Calu3 (cell line): ENCODE measurements at places on chromosomes 2 and 18.

- no peak for DNase-seq
Observed at GRCh38 chr2:5392658-5393057, 299.5 kb upstream of the SOX11 start.

DNA sequence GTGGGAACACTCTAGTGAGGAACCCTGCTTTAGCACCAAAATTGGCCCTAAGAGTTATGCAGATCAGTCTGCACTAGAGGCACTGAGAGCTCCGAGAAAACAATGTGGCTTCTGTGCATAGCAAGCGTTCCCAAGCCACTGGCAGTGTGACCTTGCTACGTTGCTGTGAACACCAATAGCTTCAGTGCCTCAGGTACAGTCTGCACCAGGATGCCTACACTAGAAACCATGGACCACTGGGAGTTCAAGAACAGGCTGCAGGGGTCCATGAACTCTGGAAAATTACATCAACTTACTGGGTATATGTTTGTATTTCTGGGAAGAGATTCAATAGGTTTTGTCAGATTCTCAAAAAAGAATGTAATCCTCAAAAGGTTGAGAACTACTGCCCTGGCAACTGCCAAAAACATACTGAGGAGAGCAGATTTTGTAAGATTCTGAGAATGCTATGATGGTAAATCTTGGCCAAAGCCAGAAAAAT lies 18.3 kb upstream of the SP3 start:
- no peak for DNase-seq

DNA sequence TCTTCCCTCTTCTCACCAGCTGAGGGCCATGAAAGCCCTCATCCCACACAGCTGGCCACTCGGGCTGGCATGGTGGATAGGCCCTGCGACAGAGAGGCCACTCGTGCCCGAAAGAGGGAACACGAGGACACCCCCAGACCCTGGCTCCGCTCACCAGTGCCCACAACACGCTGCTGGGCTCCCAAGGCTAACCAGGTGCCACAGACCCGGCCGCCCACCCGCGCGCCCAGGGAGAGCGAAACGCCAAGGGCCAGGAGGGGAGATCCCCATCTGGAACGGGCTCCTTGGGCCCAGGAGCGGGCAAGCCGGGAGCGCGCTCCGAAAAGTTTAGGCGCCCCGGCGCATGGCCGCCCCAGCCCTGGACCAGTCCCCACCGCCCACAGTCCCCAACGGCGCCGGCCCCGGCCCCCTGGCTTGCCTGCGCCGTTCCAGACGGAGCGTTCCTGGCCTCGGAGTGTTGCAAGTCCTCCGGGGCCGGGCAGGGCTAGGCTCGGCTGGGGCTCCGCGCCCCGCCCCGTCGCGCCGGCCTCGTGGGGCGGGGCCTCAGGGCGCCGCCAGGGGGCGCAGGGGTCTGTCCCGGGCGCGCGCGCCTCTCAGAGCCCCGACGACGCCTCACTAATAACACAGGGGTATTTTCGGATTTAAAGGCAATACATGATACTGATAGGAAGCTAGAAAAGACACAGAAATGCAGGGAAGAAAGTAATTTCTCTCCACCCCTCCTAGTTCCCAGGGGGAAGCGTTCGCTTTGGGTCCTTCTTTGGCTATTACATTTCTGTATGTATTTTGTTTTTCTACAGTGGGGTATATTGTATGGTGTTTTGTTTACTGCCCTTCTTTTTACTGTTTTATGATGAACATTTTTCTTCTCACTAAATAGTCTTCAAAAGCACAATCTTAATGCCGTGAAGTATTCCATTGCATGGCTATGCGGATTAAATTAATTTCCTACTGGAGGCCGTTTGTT lies at the start of gene TMBIM1:
TSS of gene TMBIM1 (minus strand) at position 456 of the 967 bp plus-strand sequence. CDS start 10,362 bp downstream, outside the sequence.
- DNase-seq: peak; percentile 90

DNA sequence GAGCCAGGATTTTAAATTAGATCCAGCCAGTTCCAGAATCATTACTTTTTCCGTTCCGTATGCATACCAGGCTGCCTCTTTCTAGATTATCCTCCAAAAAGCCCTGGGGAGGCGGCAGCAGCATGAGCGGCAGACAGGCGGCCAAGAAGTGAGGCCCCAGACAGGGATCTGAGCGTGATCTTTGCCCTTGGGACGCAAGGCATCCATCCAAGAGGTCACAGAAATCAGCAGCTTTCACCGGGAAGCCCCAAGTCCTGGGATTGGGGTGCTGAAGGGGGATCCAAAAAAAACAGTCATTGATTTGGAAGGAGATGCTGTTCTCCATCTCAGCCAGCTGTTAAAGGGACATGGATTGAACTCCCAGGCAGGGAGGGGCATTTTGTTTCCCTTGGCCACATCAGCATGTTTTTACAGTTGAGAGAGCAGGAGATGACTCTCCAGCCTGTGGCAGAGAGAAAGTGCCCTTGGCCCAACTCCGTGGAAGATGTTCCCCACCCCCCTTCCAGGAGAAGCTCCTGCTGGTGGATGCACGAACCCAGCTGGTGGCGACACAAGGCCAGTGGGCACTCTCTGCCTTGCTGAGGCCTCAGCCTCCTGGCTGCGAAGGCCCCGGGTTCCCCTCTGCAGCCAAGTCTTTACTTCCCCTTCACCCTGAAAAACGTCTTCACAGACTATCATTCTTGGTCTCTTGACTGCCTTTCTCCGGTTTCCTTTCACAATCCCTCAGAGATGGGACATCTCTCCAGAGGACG lies 265.6 kb downstream of the ANAPC1 start:
- DNase-seq: no peak

DNA sequence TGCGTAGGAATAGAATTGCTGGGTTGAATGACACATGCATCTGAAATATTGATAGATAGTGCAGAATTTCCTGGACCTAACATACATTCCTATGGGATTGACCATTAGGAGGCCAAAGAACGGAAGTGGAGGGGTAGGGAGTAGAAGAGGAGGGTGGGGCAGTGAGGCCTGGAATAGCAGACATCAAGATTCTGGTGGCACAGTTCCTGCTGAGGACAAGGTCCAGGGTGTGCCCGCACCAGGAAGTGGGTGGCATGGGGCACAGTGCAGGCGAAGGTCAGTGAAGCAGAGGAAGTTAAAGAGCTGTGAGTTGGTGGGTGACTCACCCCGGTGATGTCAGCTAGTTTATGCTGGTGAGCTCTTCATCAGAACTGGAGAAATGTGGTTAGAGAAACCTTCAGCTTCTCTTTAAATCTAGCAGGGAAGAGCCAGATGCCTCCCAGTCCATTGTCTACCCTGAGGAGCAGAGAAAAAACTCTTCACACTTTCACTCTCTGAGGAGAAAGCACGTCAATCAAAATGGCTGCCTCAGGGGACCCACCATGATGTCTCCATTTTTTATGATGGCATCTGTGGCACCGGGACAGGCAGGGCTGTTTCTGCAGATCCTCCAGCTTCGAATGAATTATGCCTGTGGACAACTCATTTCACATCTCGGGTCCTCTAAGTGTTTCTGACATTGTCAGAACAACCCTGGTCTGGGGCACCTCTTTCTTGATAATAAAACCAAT lies 55.9 kb upstream of the CTLA4 start:
- peak; percentile 96 for DNase-seq

GRCh38 chr2:48356701-48357325 lies 173.1 kb upstream of the STON1 start:
- DNase-seq: no peak

GRCh38 chr2:74439373-74439772 lies 2.4 kb downstream of the RTKN start:
- no peak for DNase-seq

- DNase-seq: no peak
Observed at GRCh38 chr18:48740851-48741485, 202.1 kb downstream of the CTIF start.

GRCh38 chr2:223856021-223856420 lies 18.6 kb upstream of the AP1S3 start:
- no peak for DNase-seq

- DNase-seq: no peak
Observed at GRCh38 chr2:18625563-18625962, 36.2 kb upstream of the NT5C1B start.

DNA sequence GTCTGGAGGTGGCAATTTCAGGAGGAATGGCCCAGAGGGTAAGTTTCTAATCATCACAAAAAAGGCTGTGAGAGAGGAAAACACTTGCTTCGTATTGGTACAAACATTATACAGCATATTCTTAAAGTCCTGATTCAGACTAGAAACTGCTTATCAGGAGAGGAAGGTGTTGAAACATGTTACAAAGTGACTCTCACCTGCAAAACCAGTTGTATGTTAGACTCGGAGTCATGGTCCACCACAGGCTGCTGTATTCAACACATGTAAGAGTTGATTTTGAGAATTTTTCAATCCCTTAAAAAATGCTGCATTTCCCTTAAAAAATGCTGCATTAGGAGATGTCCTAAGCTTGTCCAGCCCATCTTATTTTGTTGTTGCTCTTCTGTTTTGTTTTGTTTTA lies 61.5 kb downstream of the MBP start:
- DNase-seq: no peak

- DNase-seq: no peak
Observed at GRCh38 chr2:53949457-53949856, 21.3 kb downstream of the PSME4 start.

DNA sequence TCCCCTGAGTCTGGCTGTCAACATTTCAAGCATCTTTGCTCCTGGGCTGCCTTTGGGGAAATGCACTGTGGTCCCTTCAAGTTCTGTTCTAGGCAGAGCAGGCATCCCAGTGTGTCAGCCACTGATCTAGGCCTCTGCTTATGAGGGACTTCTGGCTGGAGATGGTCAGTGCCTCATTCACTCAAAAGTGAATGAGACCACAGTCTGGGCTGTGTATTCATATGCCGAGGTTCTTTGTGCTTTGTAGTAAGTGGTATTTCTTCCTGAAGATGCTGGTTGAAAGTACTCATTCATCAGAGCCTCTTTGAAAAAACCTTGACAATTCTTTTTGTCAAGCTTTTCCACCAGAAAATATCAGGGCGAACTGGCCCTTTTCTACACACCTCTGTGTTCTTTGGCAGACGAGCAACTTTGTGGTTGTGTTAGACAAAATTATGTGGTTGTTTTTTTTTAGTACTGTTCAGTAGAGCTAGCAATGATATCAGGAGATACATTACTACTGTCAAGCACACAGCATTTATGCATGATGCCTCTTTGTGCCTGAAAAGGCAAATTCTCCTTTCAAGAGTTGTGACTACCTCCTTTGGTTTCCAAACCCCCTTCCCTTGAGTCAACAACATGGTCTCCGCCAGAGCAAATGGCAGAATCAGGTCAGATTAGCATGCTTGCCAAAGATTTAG lies 510.9 kb upstream of the NRP2 start:
- no peak for DNase-seq

DNA sequence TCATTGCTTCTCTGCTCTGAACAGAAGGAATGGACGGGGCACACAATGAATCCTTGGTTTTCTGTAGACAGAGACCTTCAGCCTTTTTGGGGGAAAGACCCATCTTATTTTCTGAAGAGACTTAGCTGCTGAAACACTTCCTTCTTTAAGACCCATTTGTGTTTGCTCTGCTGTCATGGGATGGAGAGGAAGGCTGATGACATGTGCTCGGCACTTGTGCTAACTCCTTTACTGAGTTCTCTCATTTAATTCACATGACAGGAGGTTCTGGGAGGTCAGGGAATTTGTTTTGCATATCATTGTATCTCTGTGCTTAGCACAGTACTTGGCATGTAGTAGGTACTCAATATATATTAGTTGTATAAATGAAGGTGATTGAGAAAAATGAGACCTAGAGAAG lies 39.0 kb downstream of the OXER1 start:
- DNase-seq: no peak

- DNase-seq: no peak
Observed at GRCh38 chr2:105836341-105836740, 91.6 kb downstream of the NCK2 start.

- DNase-seq: peak; percentile 61
Observed at GRCh38 chr2:232781765-232782164, 5.4 kb upstream of the KCNJ13 start.

DNA sequence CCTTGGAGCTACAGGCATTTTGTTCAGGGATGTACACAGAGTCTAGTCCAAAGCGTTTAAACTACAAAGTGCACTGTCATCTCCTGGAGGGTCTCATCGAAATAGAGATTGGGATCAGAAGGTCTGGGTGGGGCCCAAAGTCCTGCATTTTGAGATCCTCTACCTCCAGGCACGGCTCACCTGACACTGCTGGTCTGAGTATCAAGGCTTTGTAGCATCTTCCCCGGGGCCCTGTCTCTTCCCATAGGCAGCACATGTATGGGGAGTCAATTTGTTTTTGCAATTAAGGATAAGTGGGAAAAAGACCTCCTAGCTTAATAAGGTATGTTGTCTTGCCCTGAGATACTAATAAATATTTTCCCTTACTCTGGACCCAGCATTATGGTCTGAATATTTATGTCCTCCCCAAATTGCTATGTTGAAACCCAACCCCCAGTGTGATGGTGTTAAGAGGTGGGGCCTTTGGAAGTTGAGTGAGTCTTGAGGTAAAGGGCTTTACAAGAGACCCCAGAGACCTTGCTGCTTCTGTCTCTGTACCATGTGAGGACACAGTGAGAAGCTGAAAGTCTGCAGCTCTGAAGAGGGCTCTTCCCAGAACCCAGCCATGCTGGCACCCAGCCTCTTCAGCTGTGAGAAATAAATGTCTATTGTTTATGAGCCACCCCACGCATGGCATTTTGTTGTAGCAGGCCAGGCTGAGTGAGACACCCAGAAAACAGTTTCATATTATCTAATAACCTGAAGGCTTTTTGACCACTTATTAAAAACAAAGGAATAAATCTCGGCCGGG lies 258.7 kb upstream of the HS6ST1 start:
- DNase-seq: no peak

- DNase-seq: no peak
Observed at GRCh38 chr18:35999925-36000324, 27.4 kb downstream of the RMP24 start.

- DNase-seq: no peak
Observed at GRCh38 chr2:229884775-229885699, 36.8 kb downstream of the TRIP12 start.

- DNase-seq: no peak
Observed at GRCh38 chr2:26184121-26184520, 11.2 kb downstream of the GAREM2 start.

DNA sequence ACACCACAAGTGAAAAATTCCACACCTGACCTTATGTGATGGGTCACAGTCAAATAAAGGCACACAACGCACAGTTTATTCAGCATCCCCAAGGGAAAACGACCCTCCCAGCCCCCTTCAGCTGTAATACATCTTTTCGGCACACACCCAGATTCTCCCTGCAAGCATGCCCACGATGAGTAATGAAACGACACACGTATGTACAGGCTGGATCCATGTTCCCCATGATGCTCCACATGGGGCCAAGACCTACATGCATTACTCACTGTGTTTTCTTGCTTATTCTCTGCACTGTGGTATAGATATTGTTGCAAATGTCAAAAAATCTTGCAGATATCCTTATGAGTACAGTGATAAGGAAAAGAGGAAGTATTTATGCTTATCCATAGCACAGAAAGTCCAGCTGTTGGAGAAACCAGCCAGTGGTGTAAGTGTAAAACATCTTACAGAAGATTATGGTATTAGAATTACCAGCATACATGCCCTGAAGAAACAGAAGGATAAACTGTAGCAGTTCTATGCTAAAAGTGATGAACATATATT lies 32.5 kb upstream of the SGPP2 start:
- DNase-seq: no peak

GRCh38 chr2:109255654-109256053 lies 126.6 kb downstream of the SH3RF3 start:
- no peak for DNase-seq
